GM10248 (cell line): ENCODE measurements at places on chromosomes 11 and 22.

DNA sequence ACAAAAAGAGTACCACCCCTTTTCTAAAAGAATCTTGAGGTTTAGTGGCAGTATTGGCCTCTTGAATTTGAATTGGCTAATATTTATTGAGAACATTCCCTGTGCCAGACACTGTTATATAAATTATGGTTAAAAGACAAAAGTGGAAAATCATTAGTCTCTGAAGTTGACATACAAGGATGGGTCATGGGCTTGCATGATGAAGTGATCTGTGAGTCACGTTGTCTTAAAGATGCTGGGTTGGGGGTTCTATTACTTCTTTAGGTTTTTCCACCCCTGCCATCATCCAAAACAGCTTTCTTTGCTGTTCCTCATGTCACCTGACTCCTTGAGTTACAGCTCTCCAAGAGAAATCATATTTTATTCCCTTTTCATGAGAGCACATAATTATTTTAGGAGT, 85.0 kb downstream of the CD44 start:
- no peak for DNase-seq

- DNase-seq, result no peak
Observed at GRCh38 chr11:57368106-57368844, 12.7 kb downstream of the PRG3 start.

DNA sequence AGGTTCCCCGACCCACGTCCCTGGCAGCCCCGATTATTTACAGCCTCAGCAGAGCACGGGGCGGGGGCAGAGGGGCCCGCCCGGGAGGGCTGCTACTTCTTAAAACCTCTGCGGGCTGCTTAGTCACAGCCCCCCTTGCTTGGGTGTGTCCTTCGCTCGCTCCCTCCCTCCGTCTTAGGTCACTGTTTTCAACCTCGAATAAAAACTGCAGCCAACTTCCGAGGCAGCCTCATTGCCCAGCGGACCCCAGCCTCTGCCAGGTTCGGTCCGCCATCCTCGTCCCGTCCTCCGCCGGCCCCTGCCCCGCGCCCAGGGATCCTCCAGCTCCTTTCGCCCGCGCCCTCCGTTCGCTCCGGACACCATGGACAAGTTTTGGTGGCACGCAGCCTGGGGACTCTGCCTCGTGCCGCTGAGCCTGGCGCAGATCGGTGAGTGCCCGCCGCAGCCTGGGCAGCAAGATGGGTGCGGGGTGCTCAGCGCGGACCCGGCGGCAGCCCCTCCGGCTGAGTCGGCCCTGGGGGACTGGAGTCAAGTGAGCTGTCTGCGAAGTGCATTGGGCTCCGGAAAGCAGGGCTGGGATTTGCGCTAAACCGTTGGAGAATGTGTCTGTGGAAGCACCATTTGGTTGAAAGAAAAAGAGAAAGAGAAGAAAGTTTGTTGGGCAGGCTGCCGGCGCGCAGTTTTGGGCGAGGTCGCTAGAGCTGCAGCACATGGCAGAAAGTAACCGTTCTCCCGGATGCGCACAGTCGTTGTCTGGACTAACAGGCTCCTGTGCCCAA, at the start of gene CD44:
CD44 (plus strand) TSS at position 229 of the 779 bp plus-strand sequence; CDS start at position 362, 133 bp downstream.
- DNase-seq, result peak; percentile 76

- no peak for DNase-seq
Observed at GRCh38 chr11:110903378-110903777, 191.1 kb upstream of the ARHGAP20 start.

DNA sequence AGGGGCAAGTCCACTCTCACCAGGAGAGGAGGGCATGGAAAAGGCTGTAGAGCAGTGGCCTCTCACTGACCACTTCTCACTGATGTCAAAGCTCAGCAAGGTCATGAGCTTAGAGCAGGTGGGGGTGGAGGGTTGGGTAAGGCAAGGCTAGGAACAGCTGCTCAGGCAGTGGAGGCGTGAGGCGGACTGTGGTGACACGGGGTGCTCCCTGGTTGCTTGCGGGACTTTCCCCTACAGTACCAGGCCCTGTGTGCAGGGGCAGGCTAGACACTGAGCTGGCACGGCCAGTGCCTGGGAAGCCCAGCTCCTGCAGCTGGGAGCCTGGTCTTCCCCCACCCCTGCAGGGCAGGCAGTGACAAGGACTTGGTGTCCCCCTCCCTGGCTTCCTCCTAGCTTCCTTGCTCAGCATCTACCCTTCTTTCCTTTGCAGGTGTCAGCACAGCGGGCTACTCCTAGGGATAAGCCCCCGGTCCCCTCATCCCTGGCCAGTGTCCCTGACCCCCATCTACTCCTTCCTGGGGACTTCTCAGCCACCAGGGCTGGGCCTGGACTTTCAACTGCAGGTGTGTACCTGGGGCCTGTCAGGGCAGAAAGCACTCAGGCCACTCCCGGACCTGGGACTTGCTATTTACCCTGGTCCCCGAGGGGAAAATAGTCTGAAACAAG, 45.6 kb downstream of the PISD start:
- peak; percentile 75 for DNase-seq

DNA sequence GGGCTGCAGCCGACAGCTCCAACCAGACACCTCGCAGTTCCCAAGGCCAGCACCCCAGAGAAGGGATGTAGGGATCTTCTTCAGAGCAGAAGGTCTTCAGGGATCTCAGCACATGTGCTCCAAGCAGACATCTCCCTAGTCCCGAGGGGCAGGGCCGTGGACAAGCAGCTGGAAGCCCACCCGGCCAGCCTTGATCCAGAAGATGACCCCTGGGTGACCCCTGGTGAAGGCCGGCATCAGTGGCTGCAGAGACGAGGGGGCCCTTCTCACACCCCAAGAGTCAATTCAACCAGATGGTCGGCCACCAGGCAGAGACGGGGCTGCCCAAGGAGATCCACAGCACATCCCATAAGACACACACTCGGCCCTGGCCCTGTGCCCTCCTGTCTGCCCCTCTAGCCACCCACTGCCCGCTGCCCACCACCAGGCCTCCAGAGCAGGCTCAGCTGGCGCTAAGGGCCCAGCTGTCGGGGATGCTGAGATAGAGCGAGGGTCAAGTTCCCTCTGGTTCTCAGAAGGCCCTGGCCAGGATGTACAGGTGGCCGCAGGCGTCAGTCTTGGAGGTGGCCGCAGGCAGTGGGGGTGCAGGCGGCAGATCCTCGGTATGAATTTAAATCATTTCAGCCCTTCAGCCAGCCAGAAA, 168.3 kb downstream of the BRD1 start:
- no peak for DNase-seq

GRCh38 chr11:77096591-77097019, 6.0 kb upstream of the OMP start:
- no peak for DNase-seq

GRCh38 chr11:74226907-74227306, 55.8 kb downstream of the PPME1 start:
- no peak for DNase-seq

DNA sequence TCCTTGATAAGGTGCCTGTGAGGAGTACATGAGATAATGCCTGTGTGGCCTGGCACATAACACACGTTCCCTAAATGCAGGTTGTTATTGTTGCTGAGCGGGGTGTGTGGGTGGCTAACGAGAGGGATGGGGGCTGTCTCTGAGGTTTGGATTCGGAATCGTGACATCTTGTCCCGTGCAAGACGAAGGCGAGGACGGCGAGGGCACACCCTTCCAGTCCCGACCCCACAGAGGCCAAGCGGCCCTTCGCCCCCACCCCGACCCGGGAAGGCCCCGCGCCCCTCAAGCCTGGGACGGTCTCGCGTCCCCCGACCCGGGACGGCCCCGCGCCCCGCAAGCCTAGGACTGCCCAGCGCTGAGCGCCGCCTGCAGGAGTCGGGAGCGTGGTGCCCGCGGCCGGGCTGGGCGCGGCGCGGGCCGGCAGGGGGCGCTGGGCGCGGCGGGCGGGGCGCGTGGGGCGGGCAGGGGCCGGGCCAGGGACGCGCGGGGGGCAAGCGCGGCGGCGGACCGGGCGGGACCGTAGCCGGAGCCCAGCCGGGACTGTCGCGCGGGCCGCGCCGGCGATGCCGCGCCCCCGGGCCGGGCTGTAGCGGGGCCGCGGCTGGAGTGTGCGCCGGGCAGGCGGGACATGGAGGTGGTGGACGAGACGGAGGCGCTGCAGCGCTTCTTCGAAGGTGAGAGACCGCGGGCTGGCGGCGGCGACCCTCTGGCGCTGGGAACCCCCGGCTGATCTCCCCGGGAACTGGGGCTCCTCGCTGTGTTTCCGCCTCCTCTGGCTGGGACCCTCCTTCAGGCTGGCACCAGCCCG, at the start of gene MYRF:
MYRF (plus strand) TSS at position 520 of the 808 bp plus-strand sequence; CDS start at position 629, 109 bp downstream.
- DNase-seq, result peak; percentile 83

DNA sequence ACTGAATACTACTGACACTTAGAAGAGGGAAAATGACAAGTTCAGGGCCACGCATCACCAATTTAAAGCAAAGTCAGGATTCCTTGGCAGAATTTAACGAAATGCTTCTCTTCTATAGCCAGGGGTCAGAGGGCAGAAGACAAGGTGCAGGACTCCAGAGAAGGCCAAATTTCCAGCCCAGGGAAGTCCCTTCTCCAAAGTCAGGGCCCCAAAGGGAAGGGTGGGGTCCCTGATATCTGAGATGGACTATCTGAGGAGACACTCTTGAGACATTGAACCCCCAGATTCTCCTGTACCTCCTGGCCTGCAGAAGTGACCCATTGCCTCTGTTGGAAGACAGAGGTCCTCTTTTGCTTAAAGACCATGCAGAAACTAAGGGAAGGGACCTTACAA, 91.2 kb downstream of the RPS6KA4 start:
- no peak for DNase-seq

DNA sequence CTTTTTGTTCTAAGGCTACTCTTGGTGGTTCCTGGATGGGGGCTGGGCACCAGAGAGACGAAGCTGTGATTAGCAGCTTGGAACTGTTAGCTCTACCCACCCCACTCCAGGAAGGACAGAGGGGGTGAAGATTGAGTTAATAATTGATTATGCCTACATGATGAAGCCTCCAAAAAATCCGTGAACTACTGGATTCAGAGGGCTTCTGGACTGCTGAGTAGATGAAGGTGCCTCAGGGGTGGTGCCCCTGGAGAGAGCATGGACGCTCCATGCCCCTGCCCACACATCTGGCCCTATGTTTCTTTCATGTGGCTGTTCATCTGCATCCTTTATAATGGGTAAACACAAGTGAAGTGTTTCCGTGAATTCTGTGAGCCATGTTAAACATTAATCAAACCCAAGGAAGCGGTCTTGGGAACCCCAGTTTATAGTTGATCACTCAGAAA, 47.3 kb upstream of the CYP2D6 start:
- no peak for DNase-seq

DNA sequence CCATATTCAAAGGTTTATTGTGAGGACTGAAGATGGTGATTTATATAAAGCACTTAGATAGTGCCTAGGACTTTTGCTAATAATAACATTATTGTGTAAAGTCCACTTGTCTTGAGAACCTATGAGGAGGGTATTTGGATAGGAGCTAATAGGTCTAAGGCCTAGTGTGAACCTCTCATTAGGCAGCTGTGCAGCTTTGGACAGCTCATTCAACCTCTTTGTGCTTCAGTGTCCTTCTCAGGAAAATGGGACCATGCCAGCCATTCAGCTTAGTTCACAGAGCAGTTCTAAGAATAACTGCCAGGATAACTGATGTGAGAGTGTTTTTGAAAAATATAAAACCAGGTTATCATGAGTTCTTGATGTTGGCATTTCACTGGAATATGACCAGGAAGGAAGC, 56.2 kb downstream of the NAV2 start:
- DNase-seq, result no peak

- no peak for DNase-seq
Observed at GRCh38 chr11:117501237-117501898, 173.7 kb downstream of the CEP164 start.

DNA sequence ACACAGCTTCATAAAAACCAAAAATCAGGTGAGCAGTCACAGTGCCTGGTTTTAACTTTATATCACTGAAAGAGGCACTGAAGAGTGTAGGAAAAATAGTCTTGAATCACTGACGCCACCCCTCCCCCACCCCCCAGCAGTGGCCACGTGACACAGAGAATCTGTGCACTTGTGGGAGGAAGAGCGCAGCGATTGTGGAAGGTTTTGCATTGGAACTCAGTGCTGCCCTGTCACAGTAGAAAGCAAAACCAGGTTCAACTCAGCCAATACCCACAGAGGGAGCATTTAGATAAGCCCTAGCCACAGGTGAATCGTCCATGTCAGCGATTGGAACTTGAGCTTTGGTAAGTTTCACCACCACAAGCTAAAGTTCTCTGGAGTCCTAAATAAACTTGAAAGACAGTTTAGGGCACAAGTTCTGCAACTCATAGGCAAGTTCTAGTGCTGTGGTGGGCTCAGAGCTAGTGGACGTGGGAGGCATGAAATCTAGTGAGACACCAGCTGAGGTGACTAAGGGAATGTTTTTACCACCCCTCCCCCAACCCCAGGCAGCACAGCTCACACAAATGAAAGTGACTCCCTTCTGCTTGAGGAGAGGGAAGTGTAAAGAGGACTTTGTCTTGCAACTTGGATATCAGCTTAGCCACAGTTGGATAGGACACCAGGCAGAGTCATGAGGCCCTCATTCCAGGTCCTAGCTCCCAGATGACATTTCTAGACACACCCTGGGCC, 13.3 kb downstream of the OR52B2 start:
- no peak for DNase-seq

- no peak for DNase-seq
Observed at GRCh38 chr11:28657378-28658030, 549.3 kb downstream of the METTL15 start.

DNA sequence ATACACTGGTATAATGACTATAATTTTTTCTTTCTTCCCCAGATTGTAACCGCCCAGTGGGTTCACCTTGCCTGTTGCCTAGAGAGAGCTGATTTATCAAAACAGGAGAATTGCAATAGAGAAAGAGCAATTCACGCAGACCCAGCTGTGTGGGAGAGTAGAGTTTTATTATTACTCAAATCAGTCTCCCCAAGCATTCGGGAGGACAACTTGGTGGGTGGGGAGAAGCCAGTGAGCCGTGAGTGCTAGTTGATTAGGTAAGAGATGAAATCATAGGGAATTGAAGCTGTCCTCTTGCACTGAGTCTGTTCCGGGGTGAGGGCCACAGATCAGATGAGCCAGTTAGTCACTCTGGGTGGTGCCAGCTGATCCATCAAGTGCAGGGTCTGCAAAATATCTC, 73.2 kb downstream of the SLC35F2 start:
- DNase-seq, result no peak

DNA sequence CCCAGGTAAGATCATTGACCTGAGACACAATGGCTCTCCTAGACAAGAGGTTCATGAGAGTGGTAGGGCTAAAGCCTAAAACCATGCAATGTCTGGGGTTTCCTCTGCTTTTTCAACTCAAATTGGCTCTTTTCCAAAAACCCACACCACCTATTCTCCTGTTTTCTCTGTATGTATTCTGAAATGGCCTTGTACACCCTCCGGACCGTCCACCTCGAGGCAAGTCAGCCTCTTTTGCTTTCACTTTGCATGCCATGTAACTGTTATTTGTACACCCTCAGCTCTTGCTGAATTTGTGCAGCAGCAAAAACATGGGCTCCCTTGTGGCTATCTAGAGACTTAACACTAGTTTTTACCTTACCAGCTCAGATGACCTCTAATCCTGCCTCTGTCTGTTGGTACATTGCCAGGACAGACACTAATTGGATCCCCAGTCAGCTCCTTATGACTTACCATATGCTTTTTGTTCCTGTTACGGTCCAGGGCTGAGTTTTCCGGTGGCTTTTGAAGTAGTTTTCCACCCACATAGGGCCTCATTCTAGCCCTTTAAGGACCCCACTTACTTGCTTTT, 288.0 kb downstream of the SBF2 start:
- DNase-seq, result no peak

GRCh38 chr22:41360126-41360525, 21.6 kb upstream of the TEF start:
- DNase-seq, result no peak

- no peak for DNase-seq
Observed at GRCh38 chr22:36571991-36572390, 43.0 kb upstream of the EIF3D start.
